A549 treated with Mapracorat at 1 μM for 4 hours (cell line): ENCODE measurements at places on chromosomes 2 and 18. TPM values are rescaled to one million over a fixed set of nuclear protein-coding genes. Genes with fewer than 3 reads are reported as not detected.

The SERPINB12 gene
- total RNA-seq, result not detected in 5 replicates

The LIMS4 gene
- 0.12 to 0.75 TPM (median 0.57 TPM) in 5 replicates for total RNA-seq

The REG1B gene
- total RNA-seq, result not detected in 5 replicates

The NPPC gene
- total RNA-seq, result 0.31 to 0.59 TPM (median 0.40 TPM) in 4 of 5 replicates, not detected in the other

The SAG gene
- not detected in 5 replicates for total RNA-seq

The SCYGR4 gene
- not detected in 5 replicates for total RNA-seq

The CPLX4 gene
- total RNA-seq, result not detected in 5 replicates

The TRIM43 gene
- not detected in 5 replicates for total RNA-seq

The GULP1 gene
- total RNA-seq, result 25.8 to 41.3 TPM (median 29.9 TPM) in 5 replicates

The CPO gene
- 0.11 to 0.13 TPM in 2 of 5 replicates, not detected in the others for total RNA-seq

The THSD7B gene
- total RNA-seq, result not detected in 5 replicates

The DLGAP1 gene
- 0.03 TPM in 1 of 5 replicates, not detected in the others for total RNA-seq

The MAP3K2 gene
- 13.1 to 26.8 TPM (median 19.8 TPM) in 5 replicates for total RNA-seq

The FNDC4 gene
- 3.5 to 5.3 TPM (median 3.8 TPM) in 5 replicates for total RNA-seq
